Activated naive CD4-positive, alpha-beta T cell (primary cell): ENCODE measurements at places on chromosomes 5 and 9.

DNA sequence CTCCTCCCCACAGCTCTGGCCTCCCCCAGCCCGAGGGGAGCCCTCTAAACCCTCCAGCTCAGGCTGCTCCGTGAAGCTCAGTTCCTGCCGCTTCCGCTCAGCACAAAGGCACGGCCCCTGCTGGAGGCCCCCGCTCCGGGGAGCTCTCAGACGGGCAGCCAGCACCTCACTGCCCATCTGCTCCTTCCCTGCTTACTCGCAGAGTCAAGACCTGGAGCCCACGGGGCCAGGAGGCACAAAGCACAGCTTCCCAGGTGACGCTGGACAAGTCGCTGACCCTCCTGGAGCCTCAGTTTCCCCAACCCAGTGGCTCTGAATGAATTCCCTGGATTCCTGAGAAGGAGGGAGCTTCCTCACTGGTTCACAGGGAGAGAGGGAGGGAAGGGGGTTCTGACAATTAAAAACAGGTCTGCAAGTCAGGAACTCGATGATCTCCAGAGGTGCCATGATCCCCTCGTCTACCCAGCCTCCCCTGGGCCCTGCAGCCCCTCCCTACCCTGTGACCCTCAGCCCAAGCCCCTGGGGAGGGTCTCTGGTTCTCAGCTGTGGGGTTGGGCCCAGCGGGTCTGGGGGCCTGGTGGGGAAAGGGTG, 36.2 kb downstream of the VAV2 start:
- DNase-seq = no peak

GRCh38 chr5:139468421-139468931, 2.3 kb upstream of the SMIM33 start:
- no peak for DNase-seq

GRCh38 chr5:109981979-109982378, 292.3 kb downstream of the MAN2A1 start:
- no peak for DNase-seq

DNA sequence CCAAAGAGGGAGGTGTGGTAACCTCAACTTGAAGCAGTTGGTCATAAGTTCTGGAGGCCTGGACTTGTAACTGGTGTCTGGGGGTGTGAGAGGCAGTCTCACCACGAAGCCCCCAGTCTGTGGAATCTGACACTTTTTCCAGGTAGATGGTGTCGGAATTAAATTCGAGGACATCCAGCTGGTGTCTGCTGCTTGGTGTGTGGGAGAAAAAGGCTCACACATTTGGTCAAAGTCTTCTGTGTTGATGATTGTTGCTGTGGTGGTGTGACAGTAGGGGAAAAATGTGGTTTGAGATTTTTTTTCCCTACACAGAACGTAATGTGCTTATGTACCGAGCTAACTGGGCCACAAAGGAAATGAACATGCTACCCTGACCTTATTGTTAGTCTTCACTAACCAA, 251.9 kb downstream of the MAT2B start:
- DNase-seq = no peak

DNA sequence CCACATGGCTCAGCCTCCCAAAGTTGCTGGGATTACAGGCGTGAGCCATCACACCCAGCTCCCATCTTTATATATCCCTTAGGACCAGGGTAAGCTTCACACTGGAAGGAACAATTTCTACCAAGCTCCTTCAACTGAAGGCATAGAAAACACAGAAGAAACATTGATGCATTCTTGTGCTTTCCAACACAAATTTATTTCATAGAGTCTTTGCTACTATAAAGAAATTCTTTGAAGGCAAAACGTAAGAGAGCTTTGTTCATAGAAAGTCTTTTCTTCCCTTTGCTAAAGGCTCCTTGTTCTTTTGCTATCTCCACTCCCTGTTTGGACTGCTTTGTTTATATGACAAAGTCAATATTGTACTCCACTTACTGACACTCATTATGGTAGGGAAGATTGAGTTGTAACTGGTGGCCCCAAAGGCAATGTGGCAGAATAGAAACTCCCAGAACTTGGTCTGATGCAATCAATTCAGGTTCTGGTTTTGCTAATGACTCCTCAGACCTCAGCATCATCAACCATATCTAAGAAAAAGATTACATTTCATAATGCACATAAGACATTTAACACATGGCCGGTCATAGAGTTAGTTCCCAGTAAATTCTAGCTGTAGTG, 97.4 kb upstream of the CLINT1 start:
- no peak for DNase-seq

- DNase-seq = peak; percentile 22
These were observed 18.0 kb upstream of the FBP2 start for GRCh38 chr9:94611638-94612068.

DNA sequence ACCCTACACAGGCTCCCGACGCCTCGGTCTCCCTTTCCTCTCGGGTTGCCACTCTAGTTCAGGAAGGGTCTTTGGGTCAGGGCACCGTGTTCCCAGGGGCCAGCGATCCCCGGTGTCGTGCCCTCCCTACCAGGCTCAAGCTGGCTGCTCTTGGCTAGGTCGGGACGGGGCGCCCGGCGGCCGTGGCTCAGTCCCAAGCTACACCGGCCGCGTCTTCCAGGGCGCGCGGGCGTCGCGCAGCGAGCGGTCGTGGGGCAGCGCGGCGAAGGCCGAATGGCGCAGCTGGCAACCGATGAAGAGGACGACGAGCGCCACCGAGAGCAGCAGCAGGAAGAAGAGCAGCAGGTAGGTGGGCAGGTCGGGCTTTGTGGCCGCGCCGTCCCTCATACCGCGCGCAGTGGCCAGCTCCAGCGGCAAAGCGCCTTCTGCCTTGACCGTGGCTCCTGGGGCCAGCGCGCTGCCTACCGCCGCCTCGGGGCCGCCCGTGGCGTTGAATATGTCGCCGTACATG, 892 bp downstream of the SMIM32 start:
- no peak for DNase-seq

DNA sequence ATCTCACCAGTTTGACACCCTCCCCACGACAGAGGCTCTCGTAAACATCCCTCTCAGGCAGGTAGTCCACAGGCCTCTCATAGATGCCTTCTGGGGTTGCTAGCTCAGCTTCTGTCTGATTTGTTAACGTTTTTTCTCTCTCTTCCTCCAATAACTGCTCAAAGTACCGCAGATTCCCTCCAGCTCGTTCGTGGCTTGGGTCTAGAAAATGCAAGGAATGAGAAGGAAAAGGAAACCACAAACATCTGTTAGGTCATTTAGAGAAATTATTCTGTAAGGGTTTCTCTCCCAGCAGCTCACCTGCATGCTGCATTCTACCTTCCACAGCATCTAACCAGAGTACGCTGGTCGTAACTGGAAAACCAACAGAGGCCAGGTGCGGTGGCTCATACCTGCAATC, 18.5 kb downstream of the P4HA2 start:
- DNase-seq = no peak

- no peak for DNase-seq
These were observed 16.8 kb downstream of the NR3C1 start for GRCh38 chr5:143386725-143387124.

DNA sequence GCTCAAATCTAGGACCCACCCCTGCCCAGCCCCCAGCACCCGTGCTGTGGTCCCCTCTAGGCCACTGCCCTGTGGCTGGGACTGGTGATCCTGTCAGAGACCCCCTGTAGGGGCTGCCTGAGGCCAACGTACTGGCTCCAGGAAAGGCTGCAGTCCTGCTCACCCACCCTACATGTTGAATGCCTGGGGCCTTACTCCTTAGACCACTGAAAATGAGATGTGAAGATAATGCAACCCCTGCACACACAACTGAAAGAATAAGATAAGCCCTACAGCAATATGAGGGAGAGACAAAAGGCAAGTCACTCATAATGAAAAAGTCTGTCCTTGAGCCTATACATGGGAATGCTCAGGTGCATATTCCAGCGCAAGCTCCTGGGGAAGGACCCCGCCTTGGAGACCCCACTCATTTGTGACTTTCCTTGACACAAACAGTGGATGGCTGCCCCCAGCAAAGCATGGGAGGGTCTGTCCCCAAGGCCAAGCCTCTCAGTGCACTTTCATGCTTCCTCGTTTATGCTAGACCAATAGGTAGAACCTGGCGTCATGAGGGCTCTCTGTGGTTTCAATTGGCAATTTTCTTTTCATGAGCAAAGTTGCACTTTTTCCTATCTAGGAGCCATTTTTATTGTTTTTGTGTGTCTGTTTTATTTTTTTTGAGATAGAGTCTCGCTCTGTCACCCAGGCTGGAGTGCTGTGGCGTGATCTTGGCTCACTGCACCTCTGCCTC, 12.5 kb upstream of the WNK2 start:
- no peak for DNase-seq
